ENCODE measurements at places on chromosomes 2 and 18.

DNA sequence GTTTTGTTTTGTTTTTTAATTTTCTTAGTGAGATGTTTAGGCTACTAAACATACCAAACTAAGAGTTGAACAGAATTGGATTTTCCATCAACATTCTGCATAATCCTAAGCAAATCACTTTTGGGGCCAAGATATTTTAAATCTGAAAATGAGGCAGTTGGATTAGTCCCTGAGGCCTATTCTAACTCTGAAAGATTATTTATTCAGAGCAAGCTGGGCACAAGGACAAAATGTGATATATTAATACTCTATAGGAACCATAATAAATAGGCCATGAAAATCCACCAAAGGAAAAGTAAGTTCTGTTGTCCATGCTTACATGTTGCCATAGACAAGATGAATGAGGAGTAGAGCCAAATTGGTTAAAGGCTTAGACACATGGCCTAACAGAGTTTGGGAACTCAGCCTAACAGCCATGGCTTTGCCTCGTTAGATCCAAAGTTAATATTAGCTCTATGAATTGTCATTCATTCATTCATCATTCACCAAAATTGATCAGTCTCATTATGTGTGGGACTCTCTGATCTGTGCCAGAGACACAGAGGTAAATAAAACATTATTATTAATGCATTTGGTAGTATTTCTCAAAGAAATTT, 183.5 kb downstream of the SCG2 start:
- no peak for DNase-seq

DNA sequence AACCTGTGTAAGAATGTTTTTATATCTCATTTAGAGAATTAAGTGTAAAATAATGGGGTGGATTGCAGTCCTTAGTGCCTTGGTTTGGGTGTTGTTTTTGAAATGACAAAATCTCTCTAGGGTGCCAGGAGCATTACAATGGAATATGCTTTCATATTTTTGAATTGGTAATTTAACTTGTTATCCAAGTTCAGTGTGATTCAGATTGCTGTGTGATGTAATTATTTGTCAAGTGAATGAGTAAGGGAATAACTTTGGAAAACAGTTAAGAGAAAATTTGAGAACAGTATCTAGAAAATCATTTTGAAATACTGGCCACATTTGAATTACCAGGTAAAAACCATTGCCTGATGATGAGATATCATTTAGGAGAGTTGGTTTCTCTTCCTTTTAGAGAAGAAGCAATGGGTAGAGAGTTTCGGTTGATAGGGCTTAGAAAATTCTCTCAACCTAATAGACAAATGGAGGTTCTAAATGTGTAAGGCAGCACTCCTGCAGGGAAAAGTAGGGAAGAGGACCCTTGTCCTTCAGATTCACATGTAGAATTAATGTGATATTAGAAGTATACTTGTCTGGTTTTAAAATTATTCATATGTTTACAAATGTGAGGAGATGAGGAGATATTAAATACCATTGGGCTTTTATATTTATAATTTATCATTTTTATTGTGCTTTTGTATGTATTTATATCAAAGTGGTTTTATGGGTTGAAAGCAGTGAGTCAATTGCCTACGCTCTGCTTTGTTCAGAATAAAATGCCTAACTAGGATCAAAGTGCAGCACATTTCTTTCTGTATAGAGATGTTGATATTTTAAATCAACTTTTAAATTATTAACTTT, 124.8 kb downstream of the PHLPP1 start:
- DNase-seq, result no peak

- DNase-seq, result no peak
Measured at GRCh38 chr2:151905963-151906632, 77.9 kb upstream of the ARL5A start.

- no peak for DNase-seq
Measured at GRCh38 chr18:36406805-36407204, 109.3 kb downstream of the FHOD3 start.

GRCh38 chr2:71510196-71510807, 56.9 kb downstream of the DYSF start:
- peak; percentile 45 for DNase-seq

- DNase-seq, result no peak
Measured at GRCh38 chr2:40384714-40385113, 67.2 kb downstream of the SLC8A1 start.

DNA sequence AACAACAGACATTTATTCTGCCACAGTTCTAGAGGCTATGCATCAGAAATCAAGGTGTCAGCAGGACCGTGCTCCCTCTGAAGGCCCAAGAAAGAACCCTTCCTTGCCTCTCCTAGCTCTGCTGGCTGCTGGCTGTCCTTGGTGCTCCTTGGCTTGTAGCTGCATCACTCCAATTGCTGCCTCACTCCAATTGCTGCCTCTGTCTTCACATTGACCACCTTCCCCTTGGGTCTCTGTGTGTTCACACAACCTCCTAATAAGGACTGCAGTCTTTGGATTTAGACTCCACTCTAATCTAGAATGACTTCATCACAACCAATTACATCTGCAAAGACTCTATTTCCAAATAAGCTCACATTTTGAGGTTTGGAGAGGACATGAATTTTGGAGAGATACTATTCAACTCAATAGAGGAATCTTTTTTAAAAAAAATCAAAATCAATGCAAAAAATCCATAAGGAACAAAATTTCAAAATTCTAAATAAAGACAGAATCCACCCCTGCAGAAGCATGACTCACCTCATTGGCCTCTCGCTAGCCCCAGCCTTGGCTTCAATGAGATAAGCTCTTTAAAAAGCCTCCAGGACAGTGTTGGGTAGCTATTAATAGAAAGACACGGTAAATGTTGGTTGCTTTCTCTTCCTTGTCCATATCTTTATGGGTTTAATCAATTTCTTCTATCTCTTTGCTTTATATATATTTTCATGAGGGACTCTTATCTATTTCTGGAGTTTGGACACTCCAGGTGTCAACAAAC, 267.6 kb upstream of the MGAT5 start:
- DNase-seq, result no peak

DNA sequence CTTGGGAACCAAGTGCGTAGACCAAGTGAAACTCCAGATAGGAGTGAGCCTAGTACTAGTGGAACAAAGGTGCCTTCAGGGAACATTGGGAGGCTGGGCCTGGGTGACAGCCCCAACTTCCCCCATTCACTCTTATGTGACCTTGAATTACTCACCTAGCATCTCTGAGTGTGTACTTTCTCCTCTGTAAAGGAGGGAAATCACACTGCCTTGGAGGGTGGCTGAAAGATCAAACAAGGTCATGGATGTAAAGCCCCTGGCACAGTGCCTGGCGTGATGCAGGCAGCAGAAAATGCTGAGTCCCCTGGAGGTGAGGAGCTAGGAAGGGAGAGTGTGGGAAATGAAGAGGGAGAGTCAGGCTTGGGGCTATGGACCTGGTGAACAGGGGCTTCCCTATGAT, 45.9 kb downstream of the MARCO start:
- DNase-seq, result no peak

DNA sequence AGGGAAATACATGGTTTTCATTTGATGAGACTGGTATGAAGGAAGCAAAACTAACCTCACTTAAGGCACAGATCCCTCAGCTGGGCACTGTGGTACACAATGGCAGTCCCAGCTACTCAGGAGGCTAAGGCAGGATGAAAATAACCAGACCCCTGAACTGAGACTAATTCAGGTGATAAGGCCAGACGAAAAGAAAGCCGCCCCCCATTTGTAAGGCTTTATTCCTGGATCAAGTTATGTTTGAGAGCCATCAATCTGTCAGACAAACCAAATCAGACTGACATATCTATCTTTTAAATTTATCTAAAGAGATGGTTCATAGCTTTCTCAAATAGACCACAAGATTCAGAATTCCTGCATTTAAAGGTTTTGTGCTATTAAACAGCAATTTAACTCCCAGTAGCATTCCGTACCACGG, 4.1 kb downstream of the SRSF7 start:
- no peak for DNase-seq

DNA sequence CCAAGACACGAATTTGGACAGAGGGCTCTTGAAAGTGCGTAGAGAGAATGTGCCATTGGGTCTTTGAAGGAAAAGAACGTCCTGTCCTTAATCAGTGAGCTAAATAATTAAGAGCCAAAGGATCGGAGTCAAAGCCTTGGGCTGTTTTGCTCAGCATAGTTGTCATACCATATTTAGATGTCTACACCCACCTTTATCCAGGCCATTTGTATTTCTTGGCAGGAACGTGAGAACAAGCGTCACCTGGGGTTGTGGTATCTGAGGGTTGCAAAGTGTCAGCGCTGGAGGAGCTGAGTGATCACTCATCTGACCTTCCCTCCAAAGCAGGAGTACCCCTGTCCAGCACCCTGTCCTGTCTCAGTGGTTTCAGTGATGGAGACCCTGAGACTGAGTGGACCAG, 4.5 kb downstream of the LPIN1 start:
- DNase-seq, result no peak

GRCh38 chr2:45919160-45919650, 267.7 kb downstream of the PRKCE start:
- DNase-seq, result no peak

- DNase-seq, result no peak
Measured at GRCh38 chr2:101231937-101232730, 20.6 kb upstream of the CNOT11 start.

GRCh38 chr18:8803063-8803795, 97.9 kb downstream of the MTCL1 start:
- DNase-seq, result no peak

DNA sequence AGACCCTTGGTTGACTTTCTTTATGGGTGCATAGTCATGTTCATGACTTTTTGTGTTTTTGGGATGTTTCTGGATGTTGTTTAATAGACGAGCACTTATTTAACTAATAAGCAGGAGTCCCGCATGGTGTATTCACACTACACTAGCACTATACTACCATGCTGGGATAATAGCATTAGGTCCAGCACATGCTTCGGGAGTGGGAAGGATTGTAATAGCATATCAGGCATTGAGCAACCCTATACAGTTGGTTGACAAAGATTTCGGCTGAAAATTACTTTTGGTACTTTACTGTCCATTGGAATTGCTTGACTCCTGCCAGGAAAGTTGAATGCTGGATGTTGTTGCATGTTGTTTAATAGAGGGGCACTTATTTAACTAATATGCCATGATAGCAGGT, 2.8 kb downstream of the SH3RF3 start:
- DNase-seq, result no peak

DNA sequence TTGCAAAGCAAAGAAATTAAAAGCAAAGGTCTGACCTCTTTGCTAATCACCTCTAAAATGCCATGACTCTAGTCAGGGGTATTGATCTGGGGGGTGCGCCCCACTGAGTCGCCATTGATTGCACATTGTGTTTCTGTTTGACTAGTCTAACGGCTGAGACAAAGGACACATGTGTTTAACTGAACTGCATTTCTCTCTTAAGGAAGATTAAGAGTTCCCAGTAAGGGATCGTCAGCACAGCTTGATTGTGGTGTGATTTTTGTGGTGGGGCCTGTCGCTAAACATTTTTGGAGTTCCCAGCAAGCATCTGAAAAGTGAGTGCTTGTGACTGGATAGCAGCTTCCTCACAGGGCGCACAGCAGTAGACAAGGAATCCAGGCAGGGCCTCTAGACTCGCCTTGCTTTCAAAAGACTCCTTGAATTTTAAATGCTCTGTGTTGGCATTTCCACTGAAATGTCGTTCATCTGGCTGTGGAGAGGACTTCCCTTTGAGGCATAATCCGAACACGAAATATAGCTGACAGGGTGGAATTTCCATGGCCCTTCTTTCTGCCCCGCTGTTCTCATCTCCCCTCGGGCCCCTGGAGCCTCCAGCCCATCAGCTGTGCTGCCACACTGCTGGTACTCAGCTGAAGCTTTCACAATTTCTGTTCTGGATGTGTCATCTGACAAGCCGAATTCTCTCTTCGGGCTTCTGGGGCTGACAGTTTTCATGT, 126.3 kb downstream of the FAM168B start:
- no peak for DNase-seq

Measured in stimulated activated CD4-positive, alpha-beta T cell treated with anti-CD3 and anti-CD28 coated beads, Interleukin-1b, Interleukin-23, amount 100 ng/mL, for 1 hour (primary cell).